Pancreas (tissue), 10 donors: ENCODE measurements at places on chromosomes 1 and 21.

GRCh38 chr1:54378874-54379554 lies 27.2 kb downstream of the SSBP3 start:
- DNase-seq: no peak

GRCh38 chr1:30043731-30044408 lies 679.5 kb downstream of the MATN1 start:
- DNase-seq: no peak

- no peak for DNase-seq
These were observed 75.1 kb downstream of the UCHL5 start for GRCh38 chr1:192984080-192984479.

DNA sequence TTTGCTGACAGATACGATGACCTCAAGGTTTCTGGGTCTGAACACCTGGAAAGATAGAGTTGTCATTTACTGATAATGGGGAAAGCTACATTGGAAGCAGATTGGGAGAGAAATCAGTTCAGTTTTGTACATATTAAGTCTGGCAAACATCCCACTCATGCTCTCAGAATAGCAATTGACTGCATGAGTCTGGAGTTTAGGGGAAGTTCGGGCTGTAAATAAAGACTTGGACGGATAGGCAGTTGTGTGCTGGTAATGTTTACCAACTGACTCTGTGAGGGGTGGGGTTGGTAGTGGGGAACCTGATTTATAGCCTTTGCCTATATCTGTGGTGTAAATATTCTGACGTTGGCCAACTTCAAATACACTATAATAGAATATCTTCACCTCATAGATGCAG lies 4.0 kb downstream of the H6PD start:
- no peak for DNase-seq

DNA sequence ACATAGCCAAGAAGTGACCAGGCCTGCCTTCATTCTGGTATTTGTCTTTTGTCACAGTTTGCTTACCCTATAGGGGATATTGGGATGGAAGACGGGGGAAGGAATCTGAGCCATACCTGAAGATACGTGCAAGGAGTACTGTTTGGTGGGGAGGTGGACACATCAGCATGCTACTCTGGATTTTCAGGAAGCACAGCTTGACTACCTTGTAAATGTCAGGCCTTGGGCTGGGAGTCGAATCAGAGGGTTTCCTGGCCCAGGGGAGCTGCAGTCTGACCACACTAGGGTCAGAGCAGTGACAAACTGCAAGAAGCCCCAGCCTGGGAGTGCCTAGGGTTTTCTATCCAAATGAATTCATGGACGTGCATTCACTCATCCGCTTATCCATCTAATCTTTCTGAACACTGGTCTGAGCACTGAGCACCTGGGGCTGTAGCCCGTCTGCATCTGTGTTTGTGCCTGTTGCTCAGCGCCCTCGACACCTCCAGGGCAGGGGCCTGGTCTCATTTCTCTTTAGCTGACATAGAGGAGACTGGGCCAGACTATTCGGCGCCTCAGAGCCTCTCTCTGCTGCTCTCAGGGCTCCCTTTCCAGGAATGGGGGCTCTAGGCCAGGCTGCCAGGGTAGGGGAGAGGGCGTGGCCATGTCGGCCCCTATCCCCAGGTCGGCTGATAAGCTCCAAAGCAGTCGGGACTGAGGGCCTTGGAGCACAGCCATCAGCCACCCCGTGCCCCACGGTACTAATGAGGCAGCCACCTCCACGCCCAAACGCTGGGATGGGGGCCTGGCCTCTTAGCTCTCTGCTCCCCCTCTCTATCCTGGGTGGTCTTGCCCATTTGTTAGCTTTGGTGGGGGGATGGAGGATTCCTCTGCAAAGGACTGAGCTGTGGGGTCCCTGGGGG lies 47.0 kb upstream of the SLC2A1 start:
- no peak for DNase-seq

- no peak for DNase-seq
These were observed 17.5 kb upstream of the TFF3 start for GRCh38 chr21:42332557-42333317.

DNA sequence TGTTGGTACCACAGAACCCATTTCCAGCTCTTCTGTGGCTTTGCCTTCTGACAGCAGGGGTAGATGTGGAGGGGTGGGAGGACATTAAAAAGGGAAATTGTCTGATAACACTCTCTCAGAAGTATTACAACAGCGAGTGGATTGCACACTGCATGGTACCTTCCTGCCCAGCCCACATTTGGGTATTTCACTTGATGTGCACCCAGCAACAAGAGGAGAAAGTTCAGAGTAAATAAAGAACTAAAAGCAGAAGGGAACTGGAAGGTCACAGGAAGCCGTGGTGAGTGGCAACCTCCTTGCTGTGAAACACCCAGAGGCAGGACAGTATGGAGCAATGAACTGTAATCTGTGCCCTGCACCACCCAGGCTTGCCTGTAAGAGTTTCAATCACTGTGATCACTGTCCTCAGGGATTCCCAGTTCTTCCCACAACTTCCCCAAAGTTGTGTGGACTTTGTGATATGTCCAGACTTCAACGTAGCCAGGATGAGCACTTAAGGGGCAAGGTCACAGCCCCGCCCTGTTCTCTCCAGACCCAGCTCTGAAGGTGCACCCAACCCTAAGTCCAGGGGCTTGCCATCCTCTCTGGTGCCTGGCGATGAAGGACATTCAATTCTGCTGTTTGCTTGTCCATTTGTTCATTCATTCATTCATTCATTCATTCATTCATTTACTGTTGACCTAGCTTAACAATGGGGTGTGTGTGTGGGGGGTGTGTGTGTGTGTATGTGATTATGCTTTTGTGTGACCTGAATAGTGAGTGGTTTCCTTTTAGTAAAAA lies 18.7 kb upstream of the F5 start:
- no peak for DNase-seq

GRCh38 chr1:150365941-150366340 lies 2.0 kb downstream of the RPRD2 start:
- no peak for DNase-seq

DNA sequence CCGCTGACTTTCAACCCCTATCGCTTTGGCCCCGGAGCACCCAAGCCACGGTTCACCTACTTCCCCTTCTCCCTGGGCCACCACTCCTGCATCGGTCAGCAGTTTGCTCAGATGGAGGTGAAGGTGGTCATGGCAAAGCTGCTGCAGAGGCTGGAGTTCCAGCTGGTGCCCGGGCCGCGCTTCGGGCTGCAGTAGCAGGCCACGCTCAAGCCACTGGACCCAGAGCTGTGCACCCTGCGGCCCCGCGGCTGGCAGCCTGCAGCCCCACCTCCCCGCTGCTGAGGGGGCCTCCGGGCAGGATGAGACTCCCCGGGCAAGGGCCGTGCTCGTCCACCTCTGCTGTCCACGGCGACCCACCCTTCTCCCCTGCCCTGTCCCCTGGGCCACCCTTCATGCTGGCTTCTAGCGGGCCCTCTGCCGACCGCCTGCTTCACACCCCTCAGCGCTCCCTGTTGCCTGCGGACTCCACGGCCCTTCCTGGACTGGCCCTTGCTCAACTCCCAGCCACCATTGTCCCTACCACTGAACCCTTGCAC lies 92.2 kb upstream of the TRABD2B start:
- DNase-seq: no peak

DNA sequence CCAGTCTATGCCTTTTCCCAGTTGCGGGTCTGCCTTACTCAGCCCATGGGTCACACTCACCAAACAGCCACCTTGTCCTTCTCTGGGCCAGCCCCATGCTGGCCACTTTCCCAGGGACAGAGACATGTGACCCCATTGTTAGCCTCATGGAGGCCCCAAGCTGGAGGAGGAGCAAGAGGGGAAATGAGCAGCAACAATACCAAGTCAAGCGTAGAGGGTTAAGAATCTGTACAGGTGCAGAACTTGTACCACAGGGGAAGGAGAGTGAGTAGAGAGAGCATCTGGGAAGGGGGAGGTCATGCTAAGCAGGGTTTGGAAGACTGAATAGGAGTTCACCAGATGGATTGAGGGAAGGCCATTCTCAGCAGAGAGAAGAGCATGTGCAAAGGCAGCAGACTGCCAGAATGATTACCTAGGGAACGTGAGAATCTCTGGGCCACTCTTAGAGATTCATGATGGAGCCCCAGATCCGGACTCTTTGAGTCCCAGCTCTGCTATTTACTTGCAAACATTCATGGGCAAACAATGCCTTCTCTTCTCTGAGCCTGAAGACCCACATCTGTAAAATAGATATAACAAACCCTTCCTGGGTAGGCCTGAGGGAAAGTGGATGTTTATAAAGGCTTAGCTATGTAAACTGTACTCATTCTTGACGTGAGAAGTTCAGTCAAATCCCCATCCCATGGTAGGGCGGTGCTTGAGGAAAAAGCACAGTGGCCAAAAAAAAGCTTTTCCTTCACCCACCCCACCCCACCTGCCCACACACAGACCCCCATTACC lies 2.8 kb upstream of the SLC2A1 start:
- DNase-seq: no peak
